ENCODE measurements at places on chromosomes 5 and 9. TPM values are rescaled to one million over a fixed set of nuclear protein-coding genes. Genes with fewer than 3 reads are reported as not detected.

The TMEM215 gene
- not detected for total RNA-seq

The PCDHB6 gene
- total RNA-seq, result not detected

The ZFP2 gene
- 1.8 TPM for total RNA-seq

The TMEM174 gene
- total RNA-seq, result not detected

The HK3 gene
- total RNA-seq, result 0.12 TPM

- H3K4me3 ChIP-seq, result no peak overlapping the region
- no peak for DNase-seq
- H3K27ac ChIP-seq, result no peak overlapping the region
- no peaks in the 10 kb centered on the region for H3K36me3 ChIP-seq
- H3K27me3 ChIP-seq, result peaks cover 3% of the 10 kb centered on the region
- no peaks in the 10 kb centered on the region for H3K4me1 ChIP-seq
These were observed 34.5 kb downstream of the UNC5A start for GRCh38 chr5:176844706-176845391.

DNA sequence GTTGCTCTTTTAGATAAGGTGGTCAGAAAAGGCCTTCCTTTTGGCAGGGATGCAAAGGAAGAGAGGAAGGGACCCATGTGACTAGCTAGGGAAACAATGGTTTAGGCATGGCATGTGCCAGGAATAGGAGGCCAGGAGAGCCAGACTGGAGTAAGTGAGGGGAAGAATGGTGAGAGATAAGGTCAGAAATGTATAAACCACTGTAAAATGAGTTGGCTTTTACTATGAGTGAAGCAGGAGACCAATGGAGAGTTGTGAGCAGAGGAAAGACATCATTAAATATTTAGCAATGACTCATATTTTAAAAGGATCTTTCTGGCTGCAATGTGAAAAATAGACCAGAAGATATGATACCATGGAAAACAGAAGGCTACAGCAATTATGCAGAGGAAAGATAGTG lies 50.9 kb downstream of the AP3B1 start:
- peaks cover 1% of the 10 kb centered on the region for H3K36me3 ChIP-seq
- no peak for DNase-seq
- no peak overlapping the region for H3K27ac ChIP-seq
- no peaks in the 10 kb centered on the region for H3K4me1 ChIP-seq

DNA sequence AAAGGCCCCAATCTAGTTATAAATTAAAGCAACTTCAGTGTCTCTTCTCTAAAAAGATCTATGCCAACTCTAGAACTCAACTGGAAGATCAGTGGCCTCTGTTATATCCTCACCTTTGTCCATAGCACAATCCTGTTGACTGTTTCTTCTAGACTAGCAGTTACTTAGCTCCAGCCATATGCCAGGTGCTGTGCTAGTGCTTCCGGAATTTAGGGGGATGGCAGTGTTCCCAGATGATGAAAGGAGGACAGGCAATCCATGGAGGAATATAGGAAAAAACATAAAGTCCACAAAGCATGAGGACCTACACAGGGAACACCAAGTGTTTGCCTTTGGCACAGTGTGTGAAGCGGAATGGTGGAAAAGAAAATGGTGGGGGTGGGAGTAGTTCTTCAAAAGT lies 214.3 kb downstream of the MAPKAP1 start:
- H3K27ac ChIP-seq, result no peak overlapping the region
- peaks cover 2% of the 10 kb centered on the region for H3K36me3 ChIP-seq
- no peaks in the 10 kb centered on the region for H3K27me3 ChIP-seq
- DNase-seq, result no peak

DNA sequence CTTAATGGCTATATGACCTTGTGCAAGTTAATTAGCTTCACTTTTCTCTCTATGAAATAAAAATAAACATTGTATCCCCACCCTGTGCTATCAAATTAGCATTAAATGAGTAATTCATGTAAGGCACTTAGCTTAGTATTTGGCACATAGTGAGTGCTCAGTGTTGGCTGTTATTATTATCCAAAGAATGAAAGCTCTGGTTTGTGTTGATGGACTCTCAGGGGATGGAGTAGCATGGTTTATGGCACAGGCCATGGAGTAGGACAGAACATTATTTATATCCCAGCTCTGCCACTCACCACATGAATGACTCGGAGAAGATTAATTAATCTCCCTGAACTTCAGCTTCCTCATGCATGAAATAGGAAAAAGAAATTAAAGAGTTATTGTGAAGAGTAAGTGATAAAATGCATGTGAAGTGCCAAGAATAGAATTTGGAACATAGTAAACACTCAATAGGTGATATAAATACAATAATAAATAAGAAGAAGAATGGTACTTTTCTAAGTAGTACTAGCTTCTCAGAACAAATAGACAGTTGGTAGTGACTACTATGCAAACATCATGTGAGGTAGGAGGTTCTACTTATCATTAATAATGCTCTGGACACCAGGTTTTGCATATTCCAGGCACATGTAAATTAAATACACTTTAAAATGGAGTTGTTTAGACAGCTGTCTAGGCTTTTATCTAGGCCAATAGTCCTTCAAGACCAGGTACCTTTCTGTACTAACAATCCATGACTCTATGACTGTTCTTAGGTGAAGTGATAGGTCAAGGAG lies 146.4 kb downstream of the GRIA1 start:
- no peaks in the 10 kb centered on the region for H3K4me1 ChIP-seq
- DNase-seq, result no peak
- H3K4me3 ChIP-seq, result no peak overlapping the region

GRCh38 chr5:149271716-149272563 lies at the start of gene AFAP1L1:
Gene AFAP1L1, plus strand, starts transcription at chr5:149271859. Its CDS starts 110 bp downstream, at chr5:149271969.
- peak; percentile 30 for DNase-seq
- peak within 1 kb of the TSS; percentile 46 for H3K4me3 ChIP-seq

DNA sequence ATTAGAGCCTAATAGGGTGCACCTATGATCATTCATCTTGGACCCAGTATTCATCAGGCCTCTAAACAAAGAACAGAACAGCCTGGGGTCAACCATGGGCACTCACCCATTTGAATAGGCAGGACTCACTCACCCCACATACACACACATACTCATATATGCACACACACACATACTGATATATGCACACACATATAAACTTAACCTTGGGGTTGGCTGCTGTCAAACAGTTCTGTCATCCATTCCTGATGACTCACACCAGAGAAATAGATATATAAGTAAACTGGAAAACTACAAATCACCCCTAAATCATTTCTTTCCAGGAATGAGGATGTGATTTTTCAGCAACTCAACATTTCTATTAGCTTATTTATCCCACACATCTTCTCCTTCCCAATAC lies 51.3 kb downstream of the ARL15 start:
- H3K27me3 ChIP-seq, result no peaks in the 10 kb centered on the region
- H3K4me1 ChIP-seq, result no peaks in the 10 kb centered on the region
- no peak overlapping the region for H3K4me3 ChIP-seq

- no peaks in the 10 kb centered on the region for H3K36me3 ChIP-seq
- H3K27ac ChIP-seq, result no peak overlapping the region
- H3K27me3 ChIP-seq, result no peaks in the 10 kb centered on the region
- H3K4me3 ChIP-seq, result no peak overlapping the region
These were observed 3.4 kb upstream of the CCIN start for GRCh38 chr9:36165826-36166167.

GRCh38 chr9:134951994-134952393 lies 34.3 kb upstream of the FCN1 start:
- no peaks in the 10 kb centered on the region for H3K4me1 ChIP-seq
- no peak overlapping the region for H3K27ac ChIP-seq
- no peaks in the 10 kb centered on the region for H3K27me3 ChIP-seq

- H3K36me3 ChIP-seq, result peaks cover 31% of the 10 kb centered on the region
- H3K4me3 ChIP-seq, result no peak overlapping the region
- H3K27me3 ChIP-seq, result no peaks in the 10 kb centered on the region
- DNase-seq, result no peak
These were observed 26.8 kb downstream of the PSMB7 start for GRCh38 chr9:124388275-124389048.
